NCI-H1417 treated with DMSO at 0.1 percent for 48 hours (cell line): ENCODE measurements at places on chromosomes 2 and 18.

DNA sequence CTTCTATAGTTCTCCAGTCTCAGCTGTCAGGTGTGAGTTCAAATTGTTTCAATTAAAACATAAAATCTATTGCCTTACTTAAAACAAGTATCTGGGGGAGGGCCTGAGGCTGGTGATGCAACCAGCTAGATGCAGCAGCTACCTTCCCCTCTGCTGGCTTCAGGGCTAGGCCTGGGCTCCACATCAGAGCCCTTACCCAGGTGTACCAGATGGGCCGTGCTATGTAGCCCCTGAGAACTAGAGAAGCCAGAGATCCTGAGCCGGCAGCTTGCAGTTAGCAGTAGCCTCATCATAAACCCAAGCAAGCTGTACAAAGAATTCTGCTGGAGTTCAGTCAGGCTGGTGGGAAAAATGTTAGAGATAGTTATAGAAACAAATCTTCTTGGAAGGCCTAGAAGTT is 97.7 kb upstream of the ACAA2 start:
- no peak for DNase-seq

GRCh38 chr2:68431316-68431972 is 35.6 kb downstream of the FBXO48 start:
- no peak for DNase-seq

DNA sequence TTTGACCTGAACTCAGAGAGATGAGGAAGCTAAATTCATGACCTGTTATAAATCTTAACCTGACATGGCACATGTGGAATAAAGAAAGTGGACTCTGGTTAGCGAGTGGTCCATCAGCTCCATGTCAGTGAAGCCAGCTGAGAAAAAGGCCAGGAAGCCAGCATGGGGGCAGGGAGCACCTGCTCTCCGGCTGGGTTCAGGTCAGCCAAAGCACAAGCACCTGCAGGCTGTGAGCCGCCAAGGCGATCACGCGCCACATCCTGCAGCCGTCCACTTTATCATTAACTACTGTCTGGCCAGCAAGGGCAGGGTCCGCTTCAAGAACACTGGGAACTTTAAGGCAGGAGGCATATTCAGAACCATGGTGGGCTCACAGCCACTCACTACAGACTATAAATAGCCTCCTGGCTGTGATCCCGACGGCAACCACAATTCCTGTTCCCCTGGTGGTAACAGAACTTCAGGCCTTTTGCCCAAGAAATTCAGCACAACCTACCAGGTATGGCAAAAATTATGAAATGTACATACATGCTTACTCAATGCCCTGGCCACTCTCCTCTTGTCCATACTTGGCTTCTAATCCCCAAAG is 35.5 kb downstream of the ACVR1 start:
- no peak for DNase-seq

GRCh38 chr2:60554646-60555065 is 1.2 kb upstream of the BCL11A start:
- DNase-seq = no peak

DNA sequence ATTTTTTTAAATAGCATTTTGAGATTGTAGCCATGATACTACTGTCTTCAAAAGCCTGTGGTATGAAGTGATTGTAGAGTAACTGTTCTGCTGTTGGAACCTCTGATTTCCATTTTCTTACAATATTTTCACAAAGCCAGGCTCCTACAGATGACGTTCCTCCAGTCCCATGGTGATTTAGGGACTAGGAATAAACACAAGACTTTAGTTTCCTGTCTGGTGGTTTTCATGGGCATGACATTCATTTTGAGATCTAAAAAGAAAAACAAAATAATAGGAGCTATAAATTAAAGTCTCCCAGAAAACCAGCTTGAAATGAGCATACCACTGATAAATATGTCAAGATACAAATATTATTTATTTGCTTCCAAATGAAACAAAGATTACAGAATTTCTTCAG is 1223.5 kb upstream of the CELF4 start:
- no peak for DNase-seq

GRCh38 chr2:96556441-96557330 is 20.1 kb downstream of the ARID5A start:
- DNase-seq = no peak

- DNase-seq = no peak
Observed at GRCh38 chr2:39549718-39550464, 112.8 kb upstream of the MAP4K3 start.

- DNase-seq = no peak
Observed at GRCh38 chr2:1488851-1489250, 75.6 kb downstream of the TPO start.

- no peak for DNase-seq
Observed at GRCh38 chr2:15801904-15802303, 138.4 kb upstream of the MYCN start.

DNA sequence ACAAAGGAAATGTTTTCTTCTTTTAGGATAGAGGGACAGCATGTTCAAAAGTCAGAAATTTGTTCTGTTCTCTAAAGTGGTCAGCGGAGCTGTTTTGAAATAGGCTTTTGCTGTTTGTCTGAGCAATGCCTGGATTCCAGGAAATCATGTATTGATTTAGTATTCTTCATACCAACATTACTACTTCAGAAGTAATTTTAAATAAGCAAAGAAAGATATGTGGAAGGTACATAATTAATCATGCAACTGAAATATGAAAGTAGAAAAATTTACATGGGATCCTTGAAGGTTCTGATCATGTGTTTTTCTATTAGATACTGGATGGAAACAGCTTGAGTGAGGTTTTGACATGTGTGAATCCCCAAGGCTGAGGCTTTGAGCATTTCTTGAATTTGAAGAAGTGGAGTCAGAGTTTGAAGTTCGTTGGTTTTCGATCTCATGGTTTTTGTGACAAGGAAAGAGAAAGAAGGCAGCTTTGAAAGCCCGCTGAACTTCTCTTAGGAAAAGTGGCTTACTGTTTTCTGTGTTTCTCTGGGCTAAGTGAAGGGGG is 220.0 kb downstream of the LDLRAD4 start:
- DNase-seq = no peak

- DNase-seq = no peak
Observed at GRCh38 chr18:79092874-79093273, 23.7 kb downstream of the ATP9B start.

- no peak for DNase-seq
Observed at GRCh38 chr2:189236066-189236465, 56.5 kb upstream of the COL5A2 start.

- no peak for DNase-seq
Observed at GRCh38 chr2:213627835-213628460, 343.7 kb downstream of the SPAG16 start.

- DNase-seq = no peak
Observed at GRCh38 chr2:28432362-28432761, 39.7 kb downstream of the FOSL2 start.

DNA sequence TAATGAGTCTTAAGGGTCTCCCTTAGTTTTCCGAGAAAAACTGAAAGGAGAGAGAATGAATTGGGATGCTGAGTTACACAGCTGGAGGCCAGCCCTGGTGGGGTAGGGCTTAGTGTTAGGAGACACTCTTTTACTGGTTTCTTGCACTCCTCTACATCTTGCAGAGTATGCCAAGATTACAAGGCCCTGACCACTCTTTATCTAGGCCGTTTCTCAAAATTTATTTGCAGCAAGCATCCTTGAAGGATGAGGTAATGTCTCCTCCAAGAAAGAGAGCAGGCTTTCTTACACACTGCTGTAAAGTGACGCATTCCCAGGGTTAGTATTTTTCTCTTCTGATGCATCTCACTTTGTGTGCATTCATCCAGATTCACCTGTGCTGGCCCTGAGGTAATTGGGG is 166.2 kb downstream of the TDRD15 start:
- DNase-seq = no peak

- no peak for DNase-seq
Observed at GRCh38 chr18:60019463-60019840, 119.7 kb downstream of the PMAIP1 start.

DNA sequence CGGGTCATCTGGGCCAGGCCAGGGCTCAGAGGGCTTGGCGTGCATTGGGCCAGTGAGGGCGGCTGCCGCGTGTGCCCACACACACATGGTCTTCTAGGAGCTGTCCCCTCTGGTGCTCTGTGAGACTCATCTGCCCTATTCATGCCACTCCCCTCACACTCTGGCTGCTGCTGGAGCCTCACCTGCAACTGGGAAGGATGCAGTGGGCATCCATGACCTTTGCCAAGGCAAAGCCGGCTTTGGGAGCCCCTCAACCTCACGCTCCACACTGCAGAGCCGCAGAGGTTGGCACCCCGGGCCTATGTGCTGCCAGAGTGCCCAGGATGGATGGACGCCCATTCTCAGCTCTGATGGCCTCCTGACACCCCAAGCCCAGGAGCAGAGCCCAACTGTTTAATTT is 330.2 kb upstream of the SALL3 start:
- DNase-seq = no peak

GRCh38 chr2:172968061-172968469 is 107.6 kb upstream of the MAP3K20 start:
- DNase-seq = no peak

GRCh38 chr18:35371412-35372195 is 5.5 kb downstream of the ZNF396 start:
- DNase-seq = no peak

GRCh38 chr2:70832386-70832785 is 3.2 kb downstream of the CD207 start:
- DNase-seq = no peak

DNA sequence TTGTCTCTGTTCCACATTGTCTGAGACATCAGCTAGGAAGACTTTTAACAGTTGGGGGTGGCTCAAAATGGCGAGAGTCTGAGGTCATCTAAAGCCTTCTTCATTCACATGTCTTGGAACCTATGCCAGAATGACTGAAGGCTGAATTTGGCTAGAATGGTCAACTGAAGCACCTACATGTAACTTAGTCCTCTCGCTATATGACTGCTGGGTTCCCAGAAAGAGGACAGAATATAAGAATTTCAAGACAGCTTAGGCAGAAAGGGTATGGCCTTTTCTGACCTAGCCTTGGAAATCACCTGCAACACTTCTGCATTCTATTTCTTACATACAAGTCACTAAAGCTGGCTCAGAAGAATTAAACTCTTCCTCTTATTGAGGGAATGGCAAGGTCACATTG is 75.6 kb upstream of the OTX1 start:
- DNase-seq = no peak

DNA sequence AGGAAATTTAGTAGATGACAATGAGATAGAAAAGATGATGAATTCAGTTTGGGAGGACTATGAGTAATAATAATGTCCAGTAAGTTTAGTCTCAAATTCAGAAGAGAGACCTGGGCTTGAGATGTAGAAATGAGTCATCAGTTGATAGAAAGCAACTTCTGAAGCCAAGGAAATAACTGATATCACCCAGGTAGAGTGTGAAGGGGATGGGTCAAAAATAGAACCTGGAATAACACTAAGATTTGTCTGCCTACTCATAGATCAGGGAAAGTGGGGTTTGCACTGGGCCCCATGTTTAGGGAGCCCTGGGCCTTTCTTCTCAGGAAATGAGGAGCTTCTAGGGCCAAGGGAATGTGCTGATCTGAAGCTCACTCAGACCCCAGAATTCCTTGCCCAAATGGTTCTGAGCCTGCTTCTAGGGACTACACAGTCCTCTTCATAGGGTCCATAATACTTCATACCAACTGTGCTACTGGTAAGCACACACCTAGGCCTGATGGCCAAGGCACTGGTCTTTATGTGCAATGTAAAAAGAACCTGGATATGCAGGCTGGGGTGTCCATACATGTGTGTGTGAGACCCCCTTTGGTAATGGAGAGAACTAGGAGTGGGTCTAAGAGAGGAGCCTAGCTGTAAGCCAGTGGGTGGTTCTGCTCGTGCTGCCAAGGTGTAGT is 141.2 kb downstream of the IKZF2 start:
- DNase-seq = no peak

DNA sequence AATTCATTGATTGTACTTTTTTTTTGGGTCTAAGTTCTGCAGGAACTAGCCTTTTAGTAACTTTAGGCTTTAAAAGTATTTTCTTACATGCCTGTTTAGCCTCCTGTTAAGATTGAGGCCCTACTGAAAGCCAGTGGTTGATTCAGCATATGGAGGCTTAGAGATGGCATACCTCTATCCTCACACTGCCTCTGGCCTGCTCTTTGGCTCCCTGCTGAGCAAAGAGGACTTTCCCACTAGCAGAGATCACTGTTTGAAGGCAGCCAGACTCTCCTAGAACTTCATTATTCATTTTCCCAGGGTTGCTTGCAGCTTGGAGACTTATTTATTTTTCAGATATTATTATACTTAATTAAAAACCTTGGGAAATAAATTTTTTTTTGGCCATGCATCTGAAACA is 405.6 kb upstream of the MEX3C start:
- no peak for DNase-seq
